CD4-positive, alpha-beta T cell treated with Interleukin-17A for 4 hours (primary cell): ENCODE measurements at places on chromosomes 16 and 17.

GRCh38 chr17:64291268-64291851 lies 28.3 kb upstream of the TEX2 start:
- DNase-seq, result no peak

GRCh38 chr17:30927756-30928155 lies 6.0 kb downstream of the ADAP2 start:
- no peak for DNase-seq

DNA sequence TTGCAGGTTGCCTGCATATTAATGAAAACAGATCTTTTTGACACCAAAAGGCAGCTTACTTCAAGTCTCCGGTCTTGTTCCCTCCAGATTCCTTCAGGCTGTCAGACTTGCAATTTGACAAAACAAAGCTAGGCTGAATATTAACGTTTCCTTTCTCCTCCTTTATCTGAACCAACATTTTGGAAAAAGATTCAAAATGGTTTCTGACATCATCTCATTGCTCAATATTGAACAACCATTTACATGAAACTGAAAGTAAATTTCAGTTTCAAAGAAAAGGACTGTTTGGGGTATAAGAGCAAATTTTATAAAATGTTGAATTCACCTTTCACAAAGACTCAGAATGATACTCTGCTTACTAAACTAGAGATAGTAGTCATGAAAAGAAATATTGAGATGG lies 521.8 kb downstream of the KCNJ2 start:
- DNase-seq, result no peak

DNA sequence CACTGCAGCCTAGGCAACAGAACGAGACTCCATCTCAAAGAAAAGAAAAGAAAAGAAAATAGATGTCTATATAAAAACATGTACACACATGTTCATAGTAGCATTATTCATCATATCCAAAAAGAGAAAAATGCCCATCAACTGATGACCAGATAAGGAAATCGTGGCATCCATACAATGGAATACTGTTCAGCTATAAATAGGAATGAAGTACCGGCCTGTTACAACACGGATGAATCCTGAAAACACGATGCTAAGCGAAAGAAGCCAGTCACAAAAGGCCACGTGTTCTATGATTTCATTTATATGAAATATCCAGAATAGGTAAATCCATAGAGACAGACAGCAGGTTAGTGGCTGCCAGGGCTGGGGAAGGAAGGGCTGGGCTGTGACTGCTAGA lies 65.8 kb downstream of the TBC1D16 start:
- DNase-seq, result no peak

GRCh38 chr16:55497558-55497957 lies 11.3 kb upstream of the LPCAT2 start:
- no peak for DNase-seq

- no peak for DNase-seq
Measured at GRCh38 chr17:37711113-37711512, 33.7 kb downstream of the HNF1B start.

- no peak for DNase-seq
Measured at GRCh38 chr17:50891577-50891989, 25.4 kb upstream of the TOB1 start.

DNA sequence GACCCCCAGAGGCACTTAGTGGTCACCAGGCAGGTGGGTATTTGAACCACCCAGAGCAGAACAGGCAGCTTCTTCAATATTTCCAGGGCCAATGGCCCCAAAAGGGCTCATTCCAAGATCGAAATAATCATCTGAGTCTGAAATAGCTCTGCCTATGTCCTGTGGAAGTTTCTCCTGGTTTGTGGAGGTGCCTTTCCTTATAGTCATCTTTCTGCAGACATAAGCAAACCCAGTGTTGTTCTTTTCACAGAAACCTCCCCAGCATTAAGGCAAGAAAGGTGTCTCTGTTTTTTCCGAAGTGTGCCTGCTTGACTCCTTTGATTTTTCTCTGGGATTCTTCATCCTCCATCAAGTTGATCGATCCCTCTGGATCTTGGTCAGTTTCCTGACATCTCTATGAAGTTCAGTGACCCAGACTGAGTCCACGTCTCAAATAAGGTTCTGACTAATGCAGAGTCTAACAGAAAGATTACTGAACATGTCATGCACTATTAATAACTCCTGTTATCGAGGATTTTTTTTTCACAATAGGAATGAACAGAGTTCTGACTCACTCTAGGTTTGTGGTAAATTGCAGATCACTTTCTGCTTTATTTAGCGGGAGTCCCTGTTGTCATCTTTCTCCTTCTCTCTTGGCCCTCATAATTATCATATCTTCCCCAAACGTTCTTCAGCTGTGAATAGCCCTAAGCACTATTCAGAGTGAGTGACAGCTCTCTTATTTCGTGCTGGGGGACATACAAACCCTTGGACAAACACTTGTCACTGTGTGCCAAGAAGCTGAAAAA lies 1.5 kb downstream of the LRRC3C start:
- DNase-seq, result no peak

- no peak for DNase-seq
Measured at GRCh38 chr17:50619489-50619888, 15.2 kb upstream of the ABCC3 start.

GRCh38 chr16:89006036-89006752 lies 29.2 kb upstream of the CBFA2T3 start:
- no peak for DNase-seq

GRCh38 chr17:20988896-20989295 lies 53.9 kb downstream of the USP22 start:
- no peak for DNase-seq

- DNase-seq, result no peak
Measured at GRCh38 chr17:13114601-13115031, 96.8 kb upstream of the ELAC2 start.

DNA sequence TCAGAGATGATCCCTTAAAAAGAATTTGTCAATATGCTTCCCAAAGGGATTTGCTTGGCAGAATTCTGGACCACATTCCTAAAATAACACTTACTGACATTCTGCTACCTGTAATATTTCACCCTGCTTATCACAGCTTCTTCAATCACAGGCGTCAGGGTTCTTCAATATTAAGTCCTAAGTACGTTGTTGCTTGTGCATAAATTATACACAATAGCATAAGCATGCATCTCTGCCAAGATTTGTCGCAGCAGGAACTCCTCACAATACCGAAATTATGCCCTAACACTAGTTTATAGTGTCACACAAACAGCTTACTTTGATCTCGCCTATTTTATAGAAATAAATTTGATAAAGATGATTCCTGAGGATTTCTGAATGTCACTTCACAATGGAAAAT lies 48.9 kb downstream of the UBE2G1 start:
- DNase-seq, result no peak

GRCh38 chr16:19137201-19138128 lies 23.7 kb downstream of the ITPRIPL2 start:
- DNase-seq, result no peak

DNA sequence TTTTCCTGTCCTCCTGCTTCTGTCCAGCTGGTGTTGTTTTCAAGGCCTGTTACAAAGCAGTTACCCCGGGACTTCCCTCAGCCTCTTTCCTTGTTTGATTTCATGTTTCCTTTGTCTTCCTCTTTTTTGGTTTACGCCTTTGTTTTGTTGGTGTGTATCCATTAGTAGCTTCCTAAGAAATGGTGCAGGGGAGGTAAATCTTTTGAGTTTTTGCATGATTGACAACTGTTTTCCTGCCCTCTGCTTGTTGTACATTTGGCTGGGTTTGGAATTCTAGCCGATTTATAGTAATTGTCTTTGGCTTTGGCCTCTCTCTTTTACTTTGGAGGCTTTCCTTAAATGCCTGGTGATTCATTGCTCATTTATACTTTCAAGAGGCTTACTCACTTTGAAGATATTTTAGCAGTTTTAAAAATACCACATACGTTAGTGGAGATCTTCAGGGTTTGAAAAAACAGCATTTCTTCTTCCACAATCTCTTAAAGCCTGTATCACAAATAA lies 32.8 kb downstream of the DNAH2 start:
- DNase-seq, result no peak

DNA sequence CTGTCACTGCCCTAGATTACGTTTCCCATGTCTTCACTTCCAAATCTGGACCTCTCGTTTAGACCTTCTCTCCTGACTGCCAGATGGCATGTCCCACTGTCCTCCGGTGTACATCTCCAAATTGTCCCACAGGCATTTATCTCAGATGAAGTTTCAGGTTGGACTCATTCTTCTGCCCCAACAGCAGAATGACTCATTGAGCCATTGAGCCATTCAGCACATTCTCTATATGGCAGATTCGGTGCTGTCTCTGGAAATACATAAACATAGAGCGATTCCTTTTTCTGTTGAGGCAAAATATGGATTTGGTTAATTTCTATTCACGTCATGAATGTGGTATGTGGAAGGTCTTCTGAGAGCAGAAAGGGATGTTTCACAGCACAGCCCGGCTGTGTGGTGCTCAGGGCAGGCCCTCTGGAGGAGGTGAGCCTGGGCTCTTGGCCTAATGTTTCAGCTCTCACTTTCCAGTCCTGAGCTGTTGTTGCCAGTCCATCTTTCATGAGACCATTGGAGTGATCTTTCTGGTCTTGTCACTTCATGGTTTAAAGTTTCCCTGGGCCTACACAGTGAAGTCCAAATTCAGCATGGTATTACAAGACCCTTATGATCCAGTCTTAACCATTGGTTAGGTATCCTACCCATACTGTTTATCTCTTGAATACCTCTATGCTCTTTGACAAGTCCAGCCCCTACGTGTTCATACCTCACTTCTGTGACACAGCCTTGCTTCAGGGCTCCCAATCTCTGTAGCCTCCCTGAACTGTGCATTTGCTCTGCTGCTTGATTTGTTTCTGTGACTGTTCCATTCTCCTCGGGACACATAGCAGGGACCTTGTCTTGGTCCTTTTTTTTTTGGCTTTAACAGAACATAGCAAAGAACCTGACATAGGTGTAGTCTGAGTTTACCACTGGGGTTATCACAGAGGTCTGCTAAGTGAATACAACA lies 15.9 kb downstream of the HAPSTR1 start:
- no peak for DNase-seq

DNA sequence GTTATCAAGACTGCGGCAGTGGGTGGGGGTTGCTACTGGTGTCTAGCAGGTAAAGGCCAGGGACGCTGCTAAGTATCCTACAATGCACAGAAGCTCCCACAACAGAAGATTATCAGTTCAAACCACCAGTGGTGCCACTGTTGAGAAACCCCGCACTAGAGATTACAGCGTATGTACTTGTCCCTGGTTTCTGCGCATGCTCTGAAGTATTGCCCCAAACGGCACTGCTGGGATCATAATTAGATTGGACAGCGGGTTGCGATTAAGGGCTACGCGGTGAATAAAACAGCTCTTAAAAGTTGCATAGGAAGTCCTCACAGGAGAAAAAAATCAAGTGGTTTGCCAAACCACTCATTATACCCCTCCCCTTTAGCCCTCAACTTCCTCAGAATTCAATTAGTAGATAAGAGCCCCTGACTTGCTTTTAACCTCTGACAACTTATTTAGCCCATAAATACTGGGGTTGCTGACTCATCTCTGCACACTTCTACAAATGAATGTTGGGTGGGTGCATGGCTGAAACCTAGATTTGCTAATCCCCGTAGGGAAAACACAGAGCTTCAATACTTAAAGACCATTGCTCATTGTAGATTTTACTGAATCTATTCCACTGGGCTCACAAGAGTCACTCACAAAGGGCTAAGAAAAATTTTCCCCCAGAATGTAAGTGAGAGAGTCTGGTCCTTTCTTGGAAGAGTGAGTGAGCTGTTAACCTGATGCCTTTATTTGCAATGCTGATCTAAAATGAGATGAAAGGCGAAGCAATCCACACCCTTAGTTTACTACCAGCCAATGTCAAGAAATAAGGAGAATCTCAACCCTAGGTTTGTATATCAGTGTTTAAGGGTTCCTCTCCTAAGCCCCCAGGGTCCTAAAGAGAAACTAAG lies 91.8 kb downstream of the RGS9 start:
- peak; percentile 34 for DNase-seq

GRCh38 chr16:73945631-73946030 lies 351.0 kb upstream of the PSMD7 start:
- DNase-seq, result no peak

- DNase-seq, result no peak
Measured at GRCh38 chr16:55665511-55665910, 9.7 kb downstream of the SLC6A2 start.

DNA sequence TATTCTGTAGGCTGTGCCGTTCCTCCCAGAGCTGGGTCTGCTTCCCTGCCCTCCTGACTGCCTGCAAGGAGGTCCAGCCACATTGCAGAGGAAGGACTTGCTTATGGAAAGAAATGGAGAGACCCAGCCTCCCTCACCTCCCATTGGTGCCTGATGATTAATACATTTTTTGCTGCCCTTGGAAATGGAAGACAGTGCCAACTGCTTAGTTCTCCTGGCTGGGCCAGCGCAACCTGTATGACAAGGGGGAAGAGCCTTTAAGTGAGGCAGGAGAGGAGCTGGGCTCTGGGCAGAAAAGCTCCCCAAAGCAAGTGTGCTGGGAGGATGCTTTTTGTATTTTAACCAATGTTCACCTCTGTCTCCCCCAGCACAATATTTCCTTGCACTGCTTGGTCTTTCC lies 238.5 kb downstream of the SOX9 start:
- DNase-seq, result no peak

- no peak for DNase-seq
Measured at GRCh38 chr17:34299956-34300577, 14.5 kb downstream of the CCL11 start.

GRCh38 chr16:65634291-65634690 lies 512.4 kb upstream of the CDH11 start:
- DNase-seq, result no peak

DNA sequence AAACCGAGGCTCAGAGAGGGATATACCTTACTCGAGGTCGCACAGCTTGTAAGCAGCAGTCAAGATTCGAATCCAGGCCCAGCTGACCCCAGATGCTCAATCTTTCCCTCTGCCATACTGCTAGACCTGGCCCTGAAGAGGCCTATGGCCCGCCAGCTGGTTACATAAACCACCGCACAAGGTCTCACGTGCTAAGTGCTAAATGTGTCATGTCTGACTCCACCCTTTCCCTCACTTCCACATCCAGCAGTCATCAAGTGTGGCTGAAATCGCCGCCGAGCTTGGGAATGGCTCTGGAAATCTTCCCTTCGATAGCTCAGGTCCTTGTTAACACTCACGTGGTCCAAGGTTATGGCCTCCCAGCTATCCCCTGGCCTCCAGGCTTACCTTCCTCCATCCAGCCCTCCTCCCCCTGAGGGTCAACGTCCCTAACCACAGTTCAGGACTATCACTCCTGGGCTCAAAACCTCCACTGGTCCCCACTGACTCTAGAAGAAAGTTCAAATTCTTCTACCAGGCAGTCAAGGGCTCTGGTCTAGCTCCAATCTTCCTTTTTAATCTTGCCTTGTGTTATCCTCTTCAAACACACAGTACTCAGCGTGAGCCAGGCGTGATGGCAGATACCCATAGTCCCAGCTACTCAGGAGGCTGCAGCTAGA lies 3.5 kb downstream of the ZBTB4 start:
- peak; percentile 19 for DNase-seq
